ENCODE measurements at places on chromosomes 16 and 17.

- DNase-seq: no peak
These were observed 27.0 kb upstream of the MRPS23 start for GRCh38 chr17:57876866-57877237.

GRCh38 chr16:14070555-14070876 lies 603 bp upstream of the MRTFB start:
- DNase-seq: no peak

GRCh38 chr17:53475002-53475401 lies 347.7 kb upstream of the KIF2B start:
- DNase-seq: no peak

DNA sequence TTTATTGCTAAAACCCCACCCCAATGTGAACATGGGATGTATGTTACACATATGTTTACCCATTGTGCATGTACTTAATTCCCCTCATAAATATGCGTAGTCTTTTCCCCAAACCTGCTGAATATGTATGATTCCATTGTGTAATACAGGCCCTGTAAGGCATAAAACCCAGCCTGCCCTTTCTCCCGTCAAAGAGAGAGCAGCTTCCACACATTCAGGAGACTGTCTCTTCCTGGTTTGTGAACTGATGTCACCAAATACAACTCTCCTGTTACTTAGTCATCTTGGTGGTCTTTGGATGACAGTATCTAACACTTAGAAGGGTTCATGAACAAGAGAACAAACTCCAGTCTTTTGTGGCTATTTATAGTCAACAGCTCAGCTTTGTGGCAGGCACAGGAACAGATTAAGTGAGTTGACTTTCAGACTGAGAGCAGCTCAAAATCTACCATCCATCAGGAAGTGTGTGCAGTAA lies 24.7 kb upstream of the TMC7 start:
- DNase-seq: no peak

DNA sequence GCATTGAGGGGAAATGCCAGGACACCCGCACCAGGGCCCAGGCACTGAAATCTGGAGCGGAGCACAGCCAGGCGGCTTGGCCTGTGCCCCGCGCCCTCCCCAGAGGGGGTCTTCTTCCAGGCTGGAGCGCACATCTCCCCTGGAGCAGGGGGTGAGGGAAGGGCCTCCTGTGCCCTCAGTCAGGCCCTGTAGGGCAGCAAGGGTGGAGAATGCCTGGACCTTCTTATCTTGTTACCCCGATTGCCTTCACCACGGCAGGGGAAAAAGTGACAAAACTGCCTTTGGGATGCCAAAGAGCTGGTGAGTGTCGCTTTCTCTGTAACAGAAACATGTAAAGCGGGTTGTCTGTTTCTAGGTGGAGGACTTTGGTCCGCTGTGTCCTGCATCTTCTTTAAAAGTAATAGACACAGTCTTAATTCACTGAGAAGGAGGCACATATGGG lies 48.3 kb upstream of the BAHCC1 start:
- DNase-seq: no peak

DNA sequence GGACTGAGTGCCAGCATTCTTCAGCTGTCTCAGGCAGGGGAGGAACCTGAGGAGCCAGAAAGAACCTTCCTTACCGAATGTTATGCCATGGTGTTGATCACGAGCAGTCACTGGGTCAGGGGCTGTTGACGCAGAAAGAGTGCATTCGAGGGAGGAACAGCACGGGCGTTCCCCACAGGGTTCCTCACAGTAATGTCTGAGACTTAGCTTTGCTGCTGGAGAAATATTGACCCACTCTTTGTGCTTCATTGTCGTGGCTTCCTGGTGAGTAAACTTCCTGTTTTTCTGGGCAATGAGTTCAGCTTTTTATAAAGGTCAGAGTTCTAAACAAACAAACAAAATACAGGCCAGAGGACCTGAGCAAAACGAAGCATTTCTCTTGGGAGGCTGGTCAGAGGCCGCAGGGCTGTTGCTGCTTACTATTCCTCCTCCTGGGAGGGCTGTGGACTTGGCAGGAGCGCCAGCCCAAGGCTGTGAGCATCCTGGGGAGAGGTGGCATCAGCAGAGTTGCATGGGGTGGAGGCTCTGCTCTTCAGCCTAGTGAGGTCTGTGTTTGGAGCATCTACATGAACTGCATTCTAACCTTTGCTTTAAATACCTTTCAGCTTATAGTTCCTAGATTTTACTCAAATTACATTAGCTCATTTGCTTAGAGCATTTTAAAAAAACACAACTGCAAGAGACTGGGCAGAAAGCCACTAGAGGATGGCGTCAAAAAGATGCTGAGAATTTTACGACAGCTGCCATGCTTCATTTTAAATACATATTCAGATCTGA lies 143.1 kb upstream of the CACNG5 start:
- DNase-seq: no peak

DNA sequence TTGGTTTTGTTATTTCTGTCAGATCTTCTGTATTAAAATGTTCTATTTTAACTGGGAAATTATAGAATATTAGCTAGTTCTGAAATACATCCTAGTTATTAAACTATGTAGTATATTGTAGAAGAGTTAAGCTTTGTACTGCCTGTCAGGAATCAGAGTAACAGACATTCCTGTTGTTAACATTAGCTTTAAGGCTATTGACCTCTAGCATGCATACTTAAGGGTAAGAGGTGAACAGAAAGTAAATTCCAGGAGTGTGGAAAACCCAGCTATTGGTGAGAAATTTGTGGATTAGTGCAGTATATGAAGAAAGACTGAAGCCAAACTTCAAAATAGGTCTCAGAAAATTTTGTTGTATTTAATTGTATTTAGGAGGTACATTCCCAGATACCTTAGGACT lies 111.3 kb downstream of the CHD9 start:
- no peak for DNase-seq

GRCh38 chr16:50457423-50457822 lies 88.6 kb upstream of the BRD7 start:
- DNase-seq: no peak

GRCh38 chr16:51698647-51699046 lies 547.6 kb upstream of the SALL1 start:
- no peak for DNase-seq

DNA sequence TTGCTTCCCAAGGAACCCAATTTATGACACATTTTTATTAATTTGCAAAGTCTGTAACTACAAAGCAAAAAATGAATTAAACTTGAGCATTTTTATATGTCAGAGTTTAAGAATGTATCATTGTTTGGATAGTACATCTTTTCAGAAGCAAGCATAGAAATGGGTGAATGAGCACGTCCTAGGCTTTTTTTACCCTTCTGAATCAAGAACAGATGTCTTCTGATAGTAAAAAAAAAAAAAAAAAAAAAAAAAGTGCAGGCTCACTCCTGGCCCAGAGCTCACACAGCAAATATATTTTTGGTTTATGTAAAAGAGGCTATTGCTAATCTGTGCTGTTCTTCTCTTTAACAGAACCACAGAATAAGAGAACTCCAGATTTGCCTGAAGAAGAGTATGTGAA lies 6.3 kb downstream of the TERF2IP start:
- no peak for DNase-seq

GRCh38 chr17:64061178-64061898 lies 40.9 kb upstream of the ICAM2 start:
- no peak for DNase-seq

- no peak for DNase-seq
These were observed 12.3 kb downstream of the SCN4A start for GRCh38 chr17:63960430-63960829.

DNA sequence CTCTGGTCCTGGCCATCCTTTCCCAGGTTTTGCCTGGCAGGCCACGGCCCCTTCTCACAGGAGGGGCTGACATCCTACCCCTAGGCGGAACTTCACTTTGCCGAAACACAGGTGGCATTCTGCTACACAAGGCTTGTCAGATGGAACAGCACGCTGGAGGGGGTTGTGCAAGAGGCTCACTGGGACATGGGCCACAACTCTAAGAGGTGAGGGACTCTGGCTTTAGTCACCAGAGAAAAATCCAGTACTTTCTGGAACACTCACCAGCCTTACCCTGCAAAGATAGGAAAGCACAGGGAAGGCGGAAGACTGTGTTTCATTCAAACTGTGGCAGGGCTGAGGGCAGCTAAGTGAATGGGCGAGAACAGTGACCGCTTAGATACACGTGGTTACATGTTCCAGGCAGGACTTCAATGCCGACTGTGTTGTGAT lies 18.3 kb downstream of the CDC42EP4 start:
- DNase-seq: no peak

DNA sequence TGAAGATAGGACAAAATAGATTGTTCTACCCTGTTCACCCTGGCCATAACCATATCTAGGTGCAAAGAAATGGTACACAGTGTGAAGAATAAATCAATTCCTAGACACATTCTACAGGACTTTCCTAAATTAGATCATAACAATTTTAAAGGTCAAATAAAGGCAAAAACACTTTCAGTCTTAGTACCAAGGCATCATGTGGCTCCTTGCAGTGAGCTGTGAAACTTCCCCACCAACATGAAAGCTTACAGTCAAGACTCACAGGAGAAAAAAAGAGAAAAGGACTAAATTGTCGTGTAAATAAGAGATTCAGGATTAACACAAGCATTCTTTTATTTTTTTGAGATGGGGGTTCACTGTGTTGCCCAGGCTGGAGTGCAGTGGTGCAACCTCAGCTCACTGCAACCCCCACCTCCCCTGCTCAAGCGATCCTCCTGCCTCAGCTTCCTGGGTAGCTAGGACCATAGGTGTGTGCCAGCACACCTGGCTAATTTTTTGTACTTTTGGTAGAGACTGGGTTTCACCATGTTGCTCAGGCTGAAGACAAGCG lies 14.2 kb downstream of the NSMCE1 start:
- DNase-seq: no peak

- DNase-seq: no peak
These were observed 2.3 kb upstream of the PHF12 start for GRCh38 chr17:28953444-28954118.

DNA sequence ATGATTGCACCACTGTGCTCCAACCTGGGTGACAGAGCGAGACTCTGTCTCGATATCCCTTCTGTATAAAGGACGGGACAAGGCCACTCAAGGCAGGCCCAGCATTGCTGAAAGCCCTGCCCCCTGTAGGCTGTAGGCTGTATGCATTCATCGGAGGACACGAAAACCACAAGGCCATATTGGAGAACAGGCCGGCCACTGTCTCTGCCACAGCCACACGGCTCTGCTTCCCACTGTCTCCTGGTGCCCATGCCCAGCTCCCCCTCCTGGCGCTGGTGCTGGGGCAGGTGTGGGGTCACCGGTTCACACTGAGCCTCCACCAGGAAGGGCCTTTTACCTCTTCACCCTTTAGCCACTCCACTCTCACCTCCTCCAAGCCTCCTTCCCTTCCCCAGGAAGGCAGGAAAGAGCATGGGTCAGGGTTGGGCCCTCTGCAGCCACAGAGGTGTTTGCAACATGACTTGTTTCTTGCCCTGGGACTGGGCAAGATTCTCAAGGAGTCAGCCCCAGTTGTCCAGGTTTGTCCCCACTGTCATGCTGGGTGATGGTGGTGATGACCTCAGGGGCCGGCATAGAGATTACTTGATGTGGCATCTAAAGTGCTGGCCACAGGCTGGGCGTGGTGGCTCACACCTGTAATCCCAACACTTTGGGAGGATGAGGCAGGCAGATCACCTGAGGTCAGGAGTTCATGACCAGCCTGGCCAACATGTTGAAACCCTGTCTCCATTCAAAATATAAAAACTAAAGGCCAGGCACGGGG lies 5.3 kb upstream of the NTN3 start:
- no peak for DNase-seq

GRCh38 chr17:17062866-17063265 lies 20.6 kb downstream of the MPRIP start:
- DNase-seq: no peak

- DNase-seq: no peak
These were observed 59.8 kb downstream of the TUBD1 start for GRCh38 chr17:59832883-59833379.
